ENCODE measurements at places on chromosomes 11 and 22.

DNA sequence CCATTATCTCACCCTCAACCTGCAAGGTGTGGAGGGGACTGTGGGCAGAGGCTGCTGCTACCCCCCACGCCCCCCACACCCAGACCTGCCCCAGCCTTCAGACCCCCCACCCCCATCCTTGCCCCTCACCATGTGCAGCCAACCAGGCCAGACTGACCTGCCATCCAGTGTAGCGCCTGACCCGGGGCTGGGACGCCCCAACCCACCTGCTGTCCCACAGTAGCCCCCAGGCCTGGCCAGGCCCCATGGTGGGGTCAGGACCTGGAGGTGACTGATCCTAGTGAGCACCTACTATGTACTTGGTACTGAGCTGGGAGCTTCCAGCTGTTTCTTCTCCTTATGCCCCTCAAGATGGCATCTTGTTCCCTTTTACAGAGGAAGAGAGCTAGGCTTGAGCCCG is 113.1 kb downstream of the CACNA1I start:
- DNase-seq: no peak

GRCh38 chr11:122633219-122633829 is 22.2 kb upstream of the UBASH3B start:
- no peak for DNase-seq

GRCh38 chr11:66002648-66003225 is 434 bp downstream of the BANF1 start:
- DNase-seq: no peak

DNA sequence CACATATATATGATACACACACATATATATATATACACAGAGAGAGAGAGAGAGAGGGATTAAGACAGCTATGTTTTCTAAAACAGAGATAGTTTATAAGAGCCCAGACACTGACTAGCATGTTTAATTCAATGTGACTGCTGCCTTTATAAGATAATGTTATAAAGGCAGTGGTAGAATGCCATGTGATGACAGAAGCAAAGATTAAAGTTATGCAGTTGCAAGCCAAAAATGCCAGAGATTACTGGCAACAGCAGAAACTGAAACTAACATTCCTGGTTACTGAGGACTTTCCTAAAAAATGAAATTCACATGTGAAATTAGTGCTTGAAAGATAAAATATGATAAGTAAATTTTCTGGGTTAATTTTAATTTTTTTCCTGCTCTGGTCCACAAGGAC is 1888.9 kb downstream of the LRRC4C start:
- no peak for DNase-seq

- no peak for DNase-seq
Observed at GRCh38 chr22:31488988-31489617, 539 bp downstream of the EIF4ENIF1 start.

- DNase-seq: no peak
Observed at GRCh38 chr11:15871904-15872626, 484.3 kb downstream of the SOX6 start.

GRCh38 chr11:71936825-71937224 is 8.0 kb downstream of the RNF121 start:
- no peak for DNase-seq

GRCh38 chr22:40932396-40932795 is 18.8 kb upstream of the RBX1 start:
- no peak for DNase-seq

DNA sequence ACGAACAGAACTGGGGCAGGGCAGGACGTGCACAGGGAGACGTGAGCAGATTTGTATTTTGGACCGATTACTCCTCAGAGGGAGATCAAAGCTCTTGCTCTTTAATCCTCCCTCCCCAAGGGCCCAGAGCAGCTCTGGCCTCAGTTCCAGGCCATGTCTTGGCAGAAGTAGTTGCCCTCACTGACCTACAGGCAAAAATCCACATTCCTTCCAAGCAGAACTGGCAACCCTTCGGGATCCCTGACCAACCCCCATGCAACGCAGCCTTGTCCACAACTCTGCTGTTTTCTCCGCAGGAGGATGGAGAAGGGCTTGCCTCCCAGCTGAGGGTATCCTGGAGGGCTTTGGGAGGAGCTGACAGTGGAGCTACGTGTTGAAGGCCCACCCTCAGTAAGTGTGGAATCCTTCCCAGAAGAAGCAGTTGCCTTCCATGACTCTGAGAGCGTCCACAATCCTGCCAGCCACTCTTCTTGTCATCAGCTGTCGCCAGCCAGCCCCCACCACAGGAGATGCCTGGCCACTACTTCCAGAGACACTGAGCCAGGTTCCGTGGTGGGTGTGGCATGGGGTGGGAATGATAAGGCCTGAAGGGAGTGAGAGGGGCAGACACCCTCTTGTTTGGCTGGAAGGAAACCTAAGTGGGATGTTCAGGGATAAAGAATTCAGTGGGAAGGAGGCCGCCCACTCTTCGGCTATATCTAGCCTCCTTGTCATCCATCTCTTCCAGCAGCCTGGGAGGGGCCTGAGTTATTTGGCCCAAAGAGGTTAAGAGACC is 68.1 kb downstream of the PDE2A start:
- no peak for DNase-seq

DNA sequence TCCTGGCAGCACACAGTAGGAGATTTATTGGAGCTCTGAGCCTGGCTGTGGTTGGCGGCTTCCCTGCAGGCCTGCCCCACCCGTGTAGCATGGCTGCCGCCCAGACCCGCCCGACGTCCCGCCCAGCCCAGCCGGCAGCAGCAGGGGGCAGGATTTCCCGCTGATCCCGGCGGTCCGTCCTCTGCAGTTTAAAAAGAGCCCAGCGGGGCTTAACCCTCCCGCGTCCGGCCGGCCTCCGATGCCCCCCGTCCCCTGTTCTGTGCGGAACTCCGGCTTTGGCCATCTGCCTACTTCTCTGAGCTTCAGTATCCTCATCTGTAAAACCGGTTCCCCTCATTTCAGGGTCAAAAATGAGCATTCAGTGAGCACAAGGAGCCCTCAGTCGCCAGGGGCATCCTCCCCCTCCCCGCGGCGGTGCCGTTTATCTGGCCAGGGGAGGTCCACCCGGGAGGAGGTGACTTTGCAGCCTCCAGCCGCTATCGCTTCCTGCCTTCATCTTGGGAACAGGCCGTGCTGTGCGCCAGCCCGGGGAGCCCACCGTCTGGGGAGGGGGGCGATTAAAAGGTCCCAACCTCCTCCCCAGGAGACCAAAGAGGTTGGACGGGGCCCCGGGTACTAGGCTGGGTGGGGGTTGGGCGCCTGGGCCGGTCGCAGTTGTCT is at the start of gene GAS2L1:
Gene GAS2L1 (plus strand): TSS at position 476 of the 660 bp plus-strand sequence. CDS start 1,456 bp downstream, outside the sequence.
- DNase-seq: no peak

GRCh38 chr11:76216536-76217325 is 10.4 kb upstream of the WNT11 start:
- DNase-seq: no peak

- DNase-seq: no peak
Observed at GRCh38 chr11:121152764-121153163, 51.7 kb downstream of the TECTA start.

DNA sequence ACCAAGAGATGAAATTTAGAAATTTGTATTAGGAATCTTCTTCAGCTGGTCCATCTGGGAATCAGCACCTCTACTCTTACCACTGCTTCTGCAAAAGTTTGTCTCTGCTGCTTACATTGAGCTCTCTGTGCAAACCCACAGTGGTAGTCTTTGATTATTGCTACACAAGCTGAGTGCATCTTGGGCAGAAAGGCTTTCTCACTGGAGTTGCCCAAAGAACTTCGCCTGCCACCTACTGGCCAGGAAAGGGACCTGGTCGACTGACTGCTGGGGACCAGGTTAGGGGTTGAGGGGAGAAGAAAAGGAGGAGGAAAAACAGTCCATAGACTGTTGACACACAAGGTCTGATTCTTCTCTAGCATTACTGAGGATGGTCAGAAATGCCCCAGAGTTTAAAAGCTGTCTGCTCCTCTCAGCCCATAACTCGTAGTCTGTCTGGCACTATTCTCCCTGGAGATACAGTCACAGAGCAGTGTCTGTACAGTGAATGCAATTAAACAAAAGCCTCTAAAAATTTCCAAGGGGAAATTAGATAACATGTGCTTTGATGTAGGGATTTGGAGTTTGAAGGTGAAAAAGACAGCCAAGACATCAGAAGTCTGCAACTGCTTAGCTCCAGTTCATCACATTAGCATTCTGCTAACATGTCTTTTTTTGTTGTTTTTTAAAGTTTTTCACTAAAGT is 215.0 kb upstream of the CTSC start:
- DNase-seq: no peak

DNA sequence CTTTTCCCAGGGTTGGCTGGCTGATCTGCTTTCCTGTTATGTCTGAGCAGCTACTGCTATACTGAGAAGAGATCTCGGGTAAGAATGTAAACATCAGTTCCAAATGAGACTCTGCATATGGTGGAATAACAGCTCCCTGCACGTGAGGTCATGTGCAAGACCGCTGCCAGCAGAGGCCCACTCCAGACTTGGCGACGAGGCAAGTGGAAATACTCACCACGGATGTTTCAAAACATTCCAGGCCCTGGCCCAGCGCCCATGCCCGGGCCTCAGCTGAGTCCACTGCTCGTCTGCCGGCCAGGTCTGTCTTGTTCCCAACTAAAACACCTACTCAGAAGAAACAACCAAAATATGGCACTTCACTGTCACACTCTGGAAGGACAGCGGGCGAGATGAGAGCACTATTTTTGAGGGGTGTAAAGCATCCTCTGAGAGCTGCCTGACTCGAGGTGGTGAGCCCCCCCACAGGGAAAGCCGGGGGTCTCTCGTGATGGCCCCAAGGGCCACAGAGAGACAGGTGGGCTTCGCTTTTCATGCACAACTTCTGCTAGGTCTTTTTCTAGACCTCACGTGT is 13.1 kb downstream of the IFT27 start:
- DNase-seq: no peak

GRCh38 chr11:69376155-69377028 is 82.4 kb downstream of the MYEOV start:
- DNase-seq: no peak

DNA sequence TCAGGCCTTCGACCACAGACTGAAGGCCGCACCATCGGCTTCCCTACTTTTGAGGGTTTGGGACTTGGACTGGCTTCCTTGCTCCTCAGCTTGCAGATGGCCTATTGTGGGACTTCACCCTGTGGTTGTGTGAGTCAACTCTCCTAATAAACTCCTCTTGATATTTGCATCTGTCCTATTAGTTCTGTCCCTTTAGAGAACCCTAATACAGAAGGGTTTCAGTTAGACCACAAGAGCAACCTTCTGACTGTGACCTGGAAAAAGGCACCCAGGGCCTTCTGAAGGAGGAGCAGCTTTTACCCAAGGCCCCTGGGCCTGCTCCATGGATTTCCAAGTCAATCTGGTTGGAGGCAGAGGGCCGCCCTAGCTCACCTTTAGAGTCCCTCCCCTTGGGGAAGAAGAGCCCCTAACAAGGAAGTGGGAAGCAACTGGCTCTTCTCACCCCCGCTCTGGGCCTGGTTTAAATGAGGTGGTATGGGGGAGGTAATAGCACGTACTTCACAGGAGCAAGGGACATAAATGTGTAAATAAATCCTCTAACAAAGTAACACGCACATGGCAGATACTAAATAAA is 11.2 kb upstream of the CHST1 start:
- DNase-seq: no peak

- no peak for DNase-seq
Observed at GRCh38 chr11:92500453-92500852, 275.8 kb downstream of the FAT3 start.

DNA sequence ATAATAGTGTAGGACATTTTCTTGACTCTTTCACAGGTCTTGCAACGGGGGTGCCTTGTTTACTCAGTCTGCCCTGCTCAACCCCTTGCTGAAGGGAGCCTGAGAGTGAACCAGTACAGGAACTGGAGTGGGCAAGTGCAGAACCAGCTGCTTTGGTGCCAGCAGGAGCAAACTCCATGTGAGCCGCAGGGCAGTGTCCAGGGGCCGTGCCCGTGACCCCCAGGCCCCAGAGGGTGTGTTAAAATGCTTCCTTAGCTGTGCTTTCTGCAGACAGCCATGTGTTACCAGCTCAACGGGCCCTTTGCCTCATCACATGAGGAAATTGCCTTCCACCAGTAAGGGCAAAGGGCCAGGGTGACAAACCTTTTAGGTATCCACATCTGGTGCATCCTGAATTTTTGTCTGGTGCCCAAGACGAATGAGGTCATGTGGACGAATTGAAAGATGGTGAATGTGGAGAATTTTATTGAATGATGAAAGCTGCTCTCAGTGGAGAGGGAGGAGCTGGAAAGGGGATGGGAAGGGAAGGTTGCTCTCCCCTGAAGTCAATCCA is 53.6 kb upstream of the OR5D13 start:
- no peak for DNase-seq

DNA sequence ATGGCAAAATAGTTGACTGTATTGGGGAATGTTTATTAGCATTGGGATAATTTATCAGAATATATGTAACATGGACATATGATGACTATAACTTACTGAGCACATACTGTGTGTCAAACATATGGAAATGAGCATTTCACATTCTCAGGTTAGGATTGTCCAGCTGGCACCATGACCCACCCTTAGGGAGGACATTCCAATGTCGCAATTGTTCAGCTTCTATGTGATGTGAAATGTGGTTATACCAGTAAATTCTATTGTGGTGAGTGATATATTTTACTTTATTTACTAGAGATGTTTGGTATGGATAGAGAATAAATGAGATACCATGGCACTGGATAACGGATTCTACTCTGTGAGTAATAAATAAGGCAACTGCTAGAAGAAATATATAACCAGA is 50.4 kb downstream of the OR4A47 start:
- no peak for DNase-seq

- DNase-seq: no peak
Observed at GRCh38 chr11:118819334-118820024, 28.5 kb upstream of the DDX6 start.

GRCh38 chr22:45450921-45451651 is 37.6 kb downstream of the RIBC2 start:
- DNase-seq: peak; percentile 28

DNA sequence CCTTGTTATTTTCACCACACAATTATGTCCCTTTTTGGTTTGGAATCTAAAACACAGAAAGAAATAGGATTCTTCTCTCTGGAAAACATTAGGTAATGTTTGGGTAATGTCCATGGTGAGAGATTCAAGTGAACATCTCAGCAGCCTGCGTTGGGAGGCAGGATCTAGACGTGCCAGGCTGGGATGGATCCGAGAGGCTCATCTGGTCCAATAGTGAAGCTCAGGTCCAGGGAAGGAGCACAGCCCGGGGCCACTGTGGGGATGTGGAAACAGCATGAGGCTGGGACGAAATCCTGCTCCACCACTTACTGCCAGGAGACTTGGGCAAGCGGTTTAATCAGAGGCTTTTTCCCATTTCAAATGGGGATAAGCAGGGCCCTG is 109.9 kb downstream of the CSNK2A3 start:
- DNase-seq: no peak

- no peak for DNase-seq
Observed at GRCh38 chr11:114066046-114066648, 6.6 kb downstream of the ZBTB16 start.
